ENCODE measurements at places on chromosomes 2 and 18. TPM values are rescaled to one million over a fixed set of nuclear protein-coding genes. Genes with fewer than 3 reads are reported as not detected.

GRCh38 chr18:22503803-22504202, 86.1 kb upstream of the CTAGE1 start:
- H3K27me3 ChIP-seq = no peaks in the 10 kb centered on the region
- peaks cover 8% of the 10 kb centered on the region for H3K4me1 ChIP-seq
- H3K27ac ChIP-seq = peak overlapping the region; percentile 5
- H3K36me3 ChIP-seq = no peaks in the 10 kb centered on the region
- no peak for DNase-seq

DNA sequence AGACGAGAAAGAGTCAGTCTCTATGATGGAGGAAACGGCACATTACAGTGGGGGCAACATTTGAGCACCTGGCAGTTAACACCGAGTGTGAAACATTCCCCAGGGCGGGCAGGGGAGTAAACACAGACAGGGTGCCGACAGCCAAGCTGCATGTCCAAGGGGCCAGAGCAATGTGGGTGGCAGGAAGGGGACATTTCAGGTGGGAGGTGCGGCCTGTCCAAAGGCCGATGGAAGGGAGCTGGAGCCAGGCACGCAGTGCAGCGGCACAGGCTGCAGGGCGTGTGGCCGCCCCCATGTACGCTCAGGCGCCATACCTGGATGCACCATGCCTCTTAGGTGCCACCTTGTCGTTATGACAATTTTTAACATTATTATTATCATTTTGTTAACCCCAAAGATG, 43.3 kb downstream of the TIMM21 start:
- no peaks in the 10 kb centered on the region for H3K27me3 ChIP-seq
- H3K4me1 ChIP-seq = no peaks in the 10 kb centered on the region
- H3K4me3 ChIP-seq = no peak overlapping the region
- DNase-seq = no peak

GRCh38 chr2:224268441-224268840, 133.5 kb downstream of the FAM124B start:
- H3K27ac ChIP-seq = no peak overlapping the region
- no peaks in the 10 kb centered on the region for H3K36me3 ChIP-seq
- no peak for DNase-seq
- H3K4me1 ChIP-seq = peaks cover 9% of the 10 kb centered on the region
- H3K27me3 ChIP-seq = no peaks in the 10 kb centered on the region
- no peak overlapping the region for H3K4me3 ChIP-seq

- no peak overlapping the region for H3K4me3 ChIP-seq
- no peak overlapping the region for H3K27ac ChIP-seq
- no peaks in the 10 kb centered on the region for H3K36me3 ChIP-seq
- no peak for DNase-seq
- peaks cover 6% of the 10 kb centered on the region for H3K4me1 ChIP-seq
- H3K27me3 ChIP-seq = no peaks in the 10 kb centered on the region
These were observed 26.3 kb upstream of the AGAP1 start for GRCh38 chr2:235467588-235467987.

DNA sequence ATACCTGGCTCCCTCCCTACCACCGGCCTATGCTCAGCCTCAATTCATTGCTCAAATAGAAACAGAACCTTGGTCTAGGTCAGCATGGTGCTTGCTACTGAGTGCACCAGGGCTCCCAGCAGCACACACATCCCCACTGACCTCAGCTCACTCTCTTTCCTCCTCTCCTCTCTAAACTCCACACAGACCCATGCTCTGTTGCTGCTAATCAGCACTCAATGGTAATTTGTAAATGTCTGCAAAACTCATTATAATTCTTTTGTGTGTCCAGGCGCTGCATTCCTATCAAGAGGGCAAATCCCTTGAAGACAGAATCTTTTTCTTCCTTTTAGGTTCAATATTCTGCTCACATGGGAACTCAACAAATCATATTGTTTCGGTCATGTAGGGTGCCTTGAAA, 382.2 kb downstream of the CLIP4 start:
- H3K36me3 ChIP-seq = no peaks in the 10 kb centered on the region
- no peak overlapping the region for H3K4me3 ChIP-seq

- no peak overlapping the region for H3K4me3 ChIP-seq
- peaks cover 5% of the 10 kb centered on the region for H3K4me1 ChIP-seq
- H3K27me3 ChIP-seq = no peaks in the 10 kb centered on the region
- no peaks in the 10 kb centered on the region for H3K36me3 ChIP-seq
- H3K27ac ChIP-seq = no peak overlapping the region
These were observed 108.0 kb upstream of the ID2 start for GRCh38 chr2:8573942-8574195.

GRCh38 chr2:26561918-26562810, 79.0 kb downstream of the CIB4 start:
- H3K4me1 ChIP-seq = peaks cover 19% of the 10 kb centered on the region
- no peaks in the 10 kb centered on the region for H3K27me3 ChIP-seq
- H3K27ac ChIP-seq = no peak overlapping the region
- DNase-seq = no peak

The CD8A gene
- total RNA-seq = 4.4 TPM
